ENCODE measurements at places on chromosomes 1 and 21. TPM values are rescaled to one million over a fixed set of nuclear protein-coding genes. Genes with fewer than 3 reads are reported as not detected.

GRCh38 chr1:167658574-167659328 is 28.7 kb downstream of the RCSD1 start:
- DNase-seq: peak; percentile 22

- no peak for DNase-seq
Measured at GRCh38 chr1:226287587-226287986, 21.4 kb downstream of the LIN9 start.

ATP6V1G3 gene
- not detected for total RNA-seq

NUDT4B gene
- 6.2 TPM for total RNA-seq

DNM3 gene
- total RNA-seq: 0.99 TPM
